ENCODE measurements at places on chromosomes 3 and 15.

DNA sequence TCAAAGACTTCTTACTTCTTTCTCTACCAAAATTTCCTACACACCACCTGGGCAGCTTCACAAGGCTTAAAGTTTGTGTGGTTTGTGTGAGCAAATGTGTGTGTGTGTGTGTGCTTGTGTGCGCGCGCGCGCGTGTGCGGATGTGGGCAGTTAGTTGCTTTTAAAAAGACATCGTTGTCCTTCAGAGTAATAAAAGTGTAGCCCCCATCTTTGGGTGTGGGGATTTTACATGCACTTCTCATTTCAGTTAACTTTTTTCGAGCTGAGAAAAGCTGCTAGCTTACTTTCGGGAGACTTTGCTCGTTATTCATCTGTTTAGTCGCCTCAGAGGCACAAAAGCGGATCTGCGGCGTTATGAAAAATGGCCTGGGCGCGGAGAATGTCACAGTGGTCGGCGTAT lies 36.0 kb downstream of the ZIC4 start:
- no peak for DNase-seq

GRCh38 chr3:119500901-119501300 lies 2.6 kb downstream of the TIMMDC1 start:
- no peak for DNase-seq

DNA sequence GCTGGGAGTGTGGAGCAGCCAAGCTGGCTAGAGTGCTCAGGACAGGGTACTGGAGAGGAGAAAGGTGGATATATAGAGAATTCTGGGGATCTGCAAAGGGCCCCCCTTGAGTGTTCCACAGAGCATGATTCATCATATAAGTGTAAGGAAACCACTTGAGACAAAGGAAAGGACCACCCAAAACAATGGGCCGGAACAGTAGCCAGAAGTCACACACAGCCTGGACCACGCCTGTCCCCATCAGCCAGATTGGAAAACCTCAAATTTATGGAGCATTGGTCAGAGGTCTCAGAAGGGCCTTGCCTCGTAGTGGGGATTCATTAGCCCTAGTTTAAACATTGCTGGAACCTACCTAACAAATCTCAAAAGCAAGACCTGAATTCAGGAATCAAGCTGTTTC lies 4.9 kb upstream of the KNSTRN start:
- no peak for DNase-seq

DNA sequence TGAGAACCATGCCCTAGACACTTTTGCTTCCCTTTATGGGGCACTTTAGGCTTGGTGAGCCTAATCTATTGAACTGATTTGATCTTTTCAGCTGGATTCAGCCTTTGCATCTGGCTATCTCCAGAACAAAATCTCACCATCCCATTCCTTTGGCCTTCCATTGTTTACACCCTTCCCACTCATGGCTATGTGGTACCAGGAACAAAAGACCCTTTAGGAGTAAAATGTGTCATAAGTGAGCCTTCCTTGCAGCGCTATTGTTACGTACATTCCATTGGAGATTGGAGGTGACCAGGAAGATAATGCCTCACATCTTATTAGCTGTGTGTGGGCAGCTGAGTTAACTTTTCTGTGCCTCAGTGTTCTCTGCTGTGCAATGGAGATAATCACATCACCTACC lies 188.4 kb downstream of the SATB1 start:
- no peak for DNase-seq

- no peak for DNase-seq
Measured at GRCh38 chr15:96334705-96335410, 4.4 kb downstream of the NR2F2 start.

GRCh38 chr3:155079746-155080487 lies at the start of gene MME:
MME (plus strand) TSS chr3:155080319; CDS start chr3:155084168, 3,849 bp downstream.
- DNase-seq, result peak; percentile 77

GRCh38 chr15:83283813-83284558 lies 478 bp downstream of the BNC1 start:
- no peak for DNase-seq

- no peak for DNase-seq
Measured at GRCh38 chr3:36656873-36657272, 107.5 kb downstream of the DCLK3 start.

DNA sequence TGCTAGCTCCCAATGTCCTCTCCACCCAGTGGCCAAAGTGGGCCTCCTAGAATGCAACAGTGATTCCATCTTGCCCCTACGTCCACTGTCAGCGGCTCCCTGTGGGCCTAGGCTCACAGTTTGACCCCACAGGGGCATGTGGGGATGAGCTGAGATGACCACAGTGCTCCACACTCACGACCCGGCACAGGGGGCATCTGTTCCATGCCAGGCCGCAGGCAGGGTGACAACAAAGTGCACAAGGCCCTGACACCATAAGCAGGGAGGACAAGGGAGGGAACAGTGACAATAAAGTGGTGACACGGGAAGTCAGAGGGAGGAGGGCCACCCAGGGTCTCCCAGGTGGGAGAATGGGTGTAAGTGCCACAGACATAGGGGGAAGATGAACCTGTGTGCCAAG lies 5.1 kb upstream of the PLXNA1 start:
- DNase-seq, result no peak

DNA sequence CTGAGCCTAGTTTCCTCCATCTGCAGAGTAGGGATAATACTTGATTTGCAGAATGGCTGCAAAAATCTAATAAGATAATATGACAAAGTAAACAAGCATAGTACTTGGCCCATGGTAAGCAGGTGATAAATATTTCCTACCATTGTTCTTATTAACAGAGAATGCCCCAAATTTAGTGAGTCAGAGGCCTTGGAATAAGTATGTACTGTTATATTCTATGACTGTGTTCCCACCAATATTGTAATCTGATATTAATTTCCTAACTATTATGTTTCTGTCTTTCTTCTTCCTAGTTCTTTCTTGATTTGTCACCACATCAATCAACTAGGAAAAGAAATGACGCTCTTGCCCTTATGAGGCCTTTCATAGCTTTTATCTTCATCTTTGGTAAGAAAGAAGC lies 178.4 kb upstream of the SLC2A2 start:
- DNase-seq, result no peak

DNA sequence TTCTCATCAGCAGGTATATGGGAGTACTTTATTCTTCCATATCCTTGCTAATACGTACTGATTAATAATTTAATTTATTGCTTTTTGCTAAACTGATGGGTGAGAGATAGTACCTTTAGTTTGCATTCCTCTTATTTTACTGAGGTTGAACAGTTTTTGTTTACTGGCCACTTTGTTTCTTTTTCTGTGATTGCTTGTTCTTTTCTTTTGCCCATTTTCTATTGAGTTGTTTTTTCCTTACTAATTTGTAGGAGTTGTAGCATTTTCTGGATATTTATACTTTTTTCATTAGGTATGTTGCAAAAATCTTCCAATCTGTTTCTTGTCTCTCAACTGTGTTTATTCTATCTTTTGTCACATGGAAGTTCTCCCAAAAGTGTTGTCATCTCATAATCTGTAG lies 4.8 kb downstream of the PDCD6IP start:
- DNase-seq, result no peak

- DNase-seq, result no peak
Measured at GRCh38 chr3:197219619-197220018, 78.8 kb downstream of the DLG1 start.

- peak; percentile 52 for DNase-seq
Measured at GRCh38 chr3:53817211-53817610, 29.0 kb downstream of the CHDH start.

DNA sequence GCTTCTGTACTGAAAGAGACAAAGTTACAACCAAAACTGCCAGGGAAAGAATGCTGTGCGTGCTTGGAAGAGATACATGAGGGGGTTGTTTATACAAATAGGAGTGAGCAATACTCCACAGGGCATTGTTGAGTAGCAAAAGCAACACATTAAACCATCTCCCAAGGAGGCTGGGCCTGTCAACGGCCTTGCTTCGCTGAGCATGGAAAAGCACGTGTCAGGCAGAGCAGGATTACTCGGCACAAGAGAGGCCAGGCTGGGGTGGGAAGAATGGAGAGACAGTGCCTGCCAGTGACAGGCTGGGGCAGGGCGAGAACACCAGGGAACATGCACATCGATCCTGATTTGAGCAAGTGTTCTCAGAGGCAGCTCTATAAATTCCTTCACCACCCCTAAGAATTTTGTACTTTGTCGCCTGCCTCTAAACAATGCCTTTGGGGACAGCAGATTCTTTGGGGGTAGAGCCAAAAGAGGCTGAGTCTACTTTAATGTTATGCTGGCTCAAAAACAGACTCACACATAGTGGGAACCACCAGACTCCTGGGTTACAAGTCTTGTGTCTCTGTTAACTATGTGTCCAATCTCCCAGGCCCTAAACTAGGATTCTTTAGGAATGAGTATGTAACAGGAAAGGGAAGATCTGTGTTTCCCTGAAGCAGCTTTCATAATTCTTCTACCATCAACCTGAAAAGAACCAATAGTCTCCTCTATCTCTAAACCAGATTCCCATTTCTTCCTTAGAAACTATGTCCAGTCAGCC lies 67.2 kb downstream of the LIPC start:
- no peak for DNase-seq

GRCh38 chr15:70765504-70766281 lies 2.3 kb upstream of the UACA start:
- no peak for DNase-seq

GRCh38 chr3:141499284-141499683 lies 12.5 kb downstream of the RASA2 start:
- DNase-seq, result no peak

GRCh38 chr15:58340176-58340575 lies 91.6 kb upstream of the LIPC start:
- DNase-seq, result no peak

- no peak for DNase-seq
Measured at GRCh38 chr3:126926684-126927400, 56.1 kb upstream of the PLXNA1 start.

GRCh38 chr15:35195649-35196048 lies 110.6 kb upstream of the NANOGP8 start:
- no peak for DNase-seq

- peak; percentile 42 for DNase-seq
Measured at GRCh38 chr15:88909956-88910831, 3.0 kb downstream of the MFGE8 start.

- no peak for DNase-seq
Measured at GRCh38 chr15:63968700-63969099, 77.6 kb downstream of the DAPK2 start.

DNA sequence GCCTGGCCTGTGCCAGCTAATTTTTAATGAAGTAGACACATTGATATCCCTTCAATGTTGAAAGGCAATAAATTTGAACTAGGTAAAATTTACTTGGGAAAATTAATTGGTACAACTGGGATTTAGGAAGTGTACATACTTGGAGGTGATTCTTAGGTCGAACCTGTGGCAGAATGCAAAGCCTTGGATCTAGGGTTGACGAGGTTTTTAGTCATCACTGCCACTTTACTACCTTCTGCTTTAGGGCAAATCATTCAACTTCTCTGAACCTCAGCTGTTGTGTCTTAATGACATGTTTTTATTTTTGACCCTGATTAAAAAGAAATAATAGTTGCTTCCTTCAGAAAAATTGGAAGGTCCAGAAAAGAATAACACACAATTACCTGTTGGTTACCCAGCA lies 2.5 kb downstream of the APPL1 start:
- no peak for DNase-seq

GRCh38 chr15:99181545-99181971 lies 67.8 kb downstream of the TTC23 start:
- no peak for DNase-seq

GRCh38 chr15:54354341-54354740 lies 376.1 kb downstream of the UNC13C start:
- no peak for DNase-seq

- DNase-seq, result no peak
Measured at GRCh38 chr3:114794894-114795630, 352.0 kb downstream of the ZBTB20 start.

- DNase-seq, result peak; percentile 86
Measured at GRCh38 chr3:52318186-52318816, 2.2 kb downstream of the DNAH1 start.

DNA sequence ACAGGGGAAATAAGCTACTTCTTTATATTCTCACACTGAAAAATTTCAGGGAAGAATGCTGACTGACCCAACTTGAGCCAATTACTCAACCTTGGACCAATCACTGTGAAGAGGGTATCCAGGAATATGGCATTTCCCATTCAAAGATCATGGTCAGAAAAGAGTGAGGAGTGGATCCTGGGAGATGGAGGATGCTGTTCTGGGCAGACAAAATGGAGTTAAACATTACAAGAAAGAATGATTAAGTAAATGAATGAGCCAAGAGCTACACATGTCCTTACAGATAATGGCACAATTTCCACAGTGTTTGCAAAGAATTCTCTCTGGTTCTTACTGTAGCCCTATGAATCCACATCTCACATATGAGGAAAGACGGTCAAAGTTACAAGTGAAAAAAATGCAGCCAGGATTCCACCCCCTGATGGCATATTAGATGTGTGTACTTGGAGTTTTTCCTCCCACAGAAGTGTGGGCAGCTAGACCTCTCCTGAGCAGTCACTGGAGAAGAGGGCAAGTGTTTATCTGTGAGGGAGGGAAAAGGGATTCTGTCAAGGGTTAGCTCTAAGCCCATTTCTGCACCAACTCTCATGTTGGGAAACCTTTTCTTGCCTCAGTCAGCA lies 33.8 kb downstream of the AMOTL2 start:
- no peak for DNase-seq

- DNase-seq, result no peak
Measured at GRCh38 chr15:63917588-63918316, 84.0 kb upstream of the HERC1 start.

DNA sequence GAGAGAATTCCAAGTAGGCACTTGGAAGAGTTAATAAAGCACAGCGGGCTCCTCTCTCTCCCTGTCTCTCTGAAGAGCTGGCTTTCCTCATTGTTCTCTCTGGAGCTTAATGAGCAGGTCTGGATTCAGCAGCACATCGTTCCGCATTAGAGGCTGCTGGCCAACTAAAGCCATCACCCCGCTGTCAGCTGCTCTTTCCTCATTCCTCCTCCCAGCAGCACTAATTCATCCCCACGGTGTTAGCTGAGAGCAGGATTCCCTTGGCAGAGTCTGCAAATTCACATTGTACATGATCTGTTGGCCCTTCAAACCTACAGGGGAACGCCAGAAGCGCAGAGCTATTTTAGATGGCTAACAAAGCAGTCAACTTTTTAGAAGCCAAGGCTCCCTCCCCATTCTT lies 44.2 kb downstream of the SGO1 start:
- no peak for DNase-seq

GRCh38 chr15:84961707-84962106 lies 19.9 kb upstream of the PDE8A start:
- no peak for DNase-seq

DNA sequence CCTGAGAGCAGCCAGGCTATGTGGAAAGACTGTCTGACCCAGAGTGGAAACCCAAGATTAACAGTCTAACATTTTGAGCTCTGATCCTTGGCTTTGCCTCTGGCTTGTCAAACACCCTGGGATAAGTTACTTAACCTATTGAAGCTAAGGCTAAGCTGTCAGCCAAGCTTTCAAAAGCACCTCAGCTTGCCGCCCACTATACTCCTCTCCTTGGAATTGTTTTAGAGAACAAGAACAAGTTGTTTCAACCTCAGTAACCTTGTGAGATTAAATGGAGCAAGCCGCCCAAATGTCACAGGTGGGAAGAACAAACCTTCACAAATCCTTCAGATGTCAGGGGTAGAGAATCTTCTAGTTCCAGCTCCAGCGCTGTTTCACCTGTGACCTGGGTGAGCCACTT lies 235.1 kb downstream of the RYR3 start:
- DNase-seq, result no peak
